ENCODE measurements at places on chromosomes 11 and 22.

DNA sequence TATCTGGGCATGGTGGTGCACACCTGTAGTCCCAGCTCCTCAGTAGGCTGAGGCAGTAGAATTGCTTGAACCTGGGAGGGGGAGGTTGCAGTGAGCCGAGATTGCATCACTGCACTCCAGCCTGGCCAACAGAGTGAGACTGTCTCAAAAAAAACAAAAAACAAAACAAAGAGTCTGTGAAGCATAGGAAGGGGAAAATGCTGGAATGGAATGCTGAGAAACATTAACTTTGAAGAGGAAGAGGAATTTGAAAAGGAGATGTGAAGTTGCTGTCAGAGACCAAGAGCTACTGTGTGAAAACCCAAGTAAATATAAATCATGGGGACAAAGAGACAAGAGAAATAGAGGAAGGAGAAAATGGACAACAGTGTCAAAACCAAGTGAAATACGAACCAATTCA is 455.1 kb upstream of the ARHGAP42 start:
- no peak for DNase-seq

GRCh38 chr22:46113910-46114517 is 36.3 kb upstream of the PPARA start:
- DNase-seq = no peak

DNA sequence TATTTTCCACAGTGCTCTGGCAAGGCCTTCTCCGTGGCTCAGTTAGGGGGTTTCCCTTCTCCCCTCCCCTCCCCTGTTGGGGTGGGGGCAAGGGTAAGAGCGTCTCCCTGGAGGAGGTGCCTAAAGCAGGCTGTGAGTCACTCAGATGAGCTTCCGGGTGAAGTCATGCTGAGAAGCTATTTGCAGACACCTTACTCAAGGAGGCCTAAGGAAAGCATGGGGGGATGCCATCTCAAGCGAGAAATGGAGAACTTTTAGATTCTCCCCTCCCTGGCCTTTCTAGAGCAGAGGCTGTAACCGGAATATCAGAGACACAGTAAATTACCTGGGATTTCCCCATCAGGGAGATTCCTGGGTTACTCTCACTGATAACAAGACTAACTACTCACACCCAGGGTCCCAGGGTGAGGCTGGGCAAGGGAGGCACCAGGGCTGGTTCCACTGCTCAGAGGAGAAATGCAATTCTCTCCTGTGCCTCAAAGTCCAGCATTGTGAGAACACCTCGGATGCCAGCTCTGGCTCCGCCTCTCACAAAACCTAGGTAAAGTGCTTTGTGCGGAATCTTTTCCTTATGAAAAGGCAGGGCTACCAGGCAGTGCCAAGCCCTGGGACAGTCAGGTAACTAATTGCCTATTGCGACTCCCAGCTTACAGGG is 123.6 kb downstream of the ABTB2 start:
- DNase-seq = peak; percentile 71

GRCh38 chr11:120267319-120267718 is 27.4 kb downstream of the POU2F3 start:
- DNase-seq = no peak

DNA sequence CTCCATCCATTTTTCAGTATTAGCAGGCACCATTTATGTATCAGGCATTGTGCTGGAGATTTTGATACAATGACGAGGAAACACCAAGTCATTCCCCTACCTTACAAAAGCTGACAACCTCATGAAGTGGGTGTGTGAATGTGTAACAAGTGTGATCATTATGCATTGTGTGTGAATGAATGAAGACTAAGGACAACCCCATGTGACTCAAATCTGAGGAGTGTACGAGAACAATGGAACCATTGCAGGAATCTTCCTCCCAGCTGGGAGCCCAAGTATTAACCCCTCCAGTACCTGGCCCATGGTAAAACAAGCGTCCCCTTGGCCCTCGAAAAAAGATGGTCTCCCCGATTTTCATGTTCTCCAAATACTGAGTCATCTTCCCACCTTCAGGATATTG is 4.4 kb downstream of the CYB5R2 start:
- no peak for DNase-seq

DNA sequence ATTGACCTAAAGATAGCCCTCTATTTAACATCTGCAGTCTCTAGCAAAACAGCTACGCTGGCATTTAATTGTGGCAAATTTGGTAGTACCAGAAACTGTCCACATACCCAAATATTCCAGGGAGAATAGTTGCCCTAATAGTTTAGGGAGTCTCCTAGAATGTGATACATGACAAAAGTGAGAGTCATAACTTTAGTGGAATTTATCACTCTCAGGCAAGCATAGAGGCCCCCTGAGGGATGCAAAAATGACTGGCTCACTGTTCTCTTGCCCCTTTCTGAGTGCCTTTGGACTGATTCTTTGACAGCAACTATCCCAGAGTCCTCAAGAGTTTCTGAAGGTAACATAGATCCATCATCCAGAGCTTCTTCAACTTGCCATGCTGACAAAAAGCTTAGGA is 2.3 kb upstream of the OR51B4 start:
- DNase-seq = no peak

GRCh38 chr22:22769434-22770279 is 118.0 kb upstream of the IGLL5 start:
- DNase-seq = no peak

DNA sequence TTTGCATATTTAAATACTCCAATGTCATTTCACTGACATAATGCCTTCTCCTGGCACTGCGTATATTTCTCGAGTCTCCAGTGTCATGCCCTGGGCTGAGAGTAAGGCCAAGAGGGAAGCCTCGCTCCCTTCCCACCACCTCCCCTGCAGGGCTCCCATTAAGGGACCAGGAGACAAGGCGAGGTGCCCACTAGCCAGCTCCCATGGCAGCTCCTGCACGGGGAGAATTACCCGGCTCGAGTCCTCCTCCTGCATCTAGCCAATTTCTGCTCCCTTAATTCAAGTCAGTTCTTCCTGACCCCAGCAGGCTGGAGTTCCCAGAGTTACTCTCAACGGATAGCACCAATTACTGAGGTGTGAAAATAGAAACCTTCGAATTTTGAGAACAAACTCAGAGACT is 31.9 kb downstream of the OPCML start:
- DNase-seq = no peak

DNA sequence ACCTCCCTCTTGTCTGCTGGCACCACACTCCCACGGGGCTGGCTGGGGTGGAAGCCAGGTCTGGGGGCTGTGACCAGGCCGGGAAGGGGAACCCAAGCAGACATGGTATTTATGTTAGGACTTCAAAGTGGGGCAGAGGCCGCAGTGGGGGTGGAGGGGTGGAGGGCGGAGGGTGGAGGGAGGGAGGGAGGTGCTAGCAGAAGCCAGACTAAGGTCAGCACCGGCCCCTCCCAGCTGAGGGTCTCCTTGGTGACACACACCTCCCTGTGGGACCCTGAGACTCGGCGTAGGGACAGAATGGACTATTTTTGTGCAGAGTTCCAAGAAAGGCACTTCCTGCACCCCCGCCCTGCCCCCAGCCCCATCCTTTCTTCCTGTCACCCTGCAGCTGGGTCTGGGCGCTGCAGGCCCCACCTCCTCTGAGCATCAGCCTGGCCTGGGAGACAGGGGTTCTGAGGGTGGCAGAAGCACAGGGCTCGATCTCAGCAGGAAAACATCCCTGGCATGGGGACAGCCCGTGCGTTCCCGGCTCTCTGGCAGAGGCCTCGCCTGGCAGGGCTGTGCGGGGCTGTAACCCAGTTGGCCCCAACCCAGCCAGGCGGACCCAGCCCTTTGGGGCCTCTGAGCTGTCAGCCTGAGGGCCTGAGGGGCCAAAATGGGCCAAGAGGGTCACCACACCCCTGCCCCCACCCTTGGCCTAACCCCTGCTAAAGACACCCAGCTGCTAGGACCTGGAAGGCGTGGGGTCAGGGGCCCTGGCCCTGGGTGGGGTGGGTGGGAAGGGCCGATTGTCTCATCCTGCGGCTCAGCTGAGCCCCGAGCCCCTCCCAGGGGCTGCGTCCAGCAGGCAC is 9.6 kb upstream of the CD248 start:
- no peak for DNase-seq

DNA sequence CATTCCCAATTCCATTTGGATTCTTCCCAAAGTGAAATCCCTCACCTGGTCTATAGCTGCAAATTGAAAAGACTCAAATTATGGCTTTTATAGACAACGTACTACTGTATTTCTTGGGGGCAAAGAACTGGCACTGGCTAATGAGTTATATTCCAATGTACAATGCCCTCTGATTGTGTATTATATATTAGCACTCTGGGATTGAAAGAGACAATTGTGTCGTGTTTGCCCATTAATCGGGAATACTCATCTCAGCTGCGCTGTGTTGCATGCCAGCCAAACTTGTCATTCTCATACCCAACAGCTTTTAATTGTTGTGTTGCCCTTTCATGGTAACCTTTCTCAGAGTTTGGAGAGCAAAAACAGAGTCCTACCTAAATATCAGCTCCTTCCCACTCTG is 55.0 kb upstream of the ZBTB44 start:
- DNase-seq = no peak

GRCh38 chr22:23762842-23763578 is at the start of gene C22orf15:
Gene C22orf15 (plus strand): TSS chr22:23762990. CDS start chr22:23763307, 317 bp downstream.
- peak; percentile 57 for DNase-seq

DNA sequence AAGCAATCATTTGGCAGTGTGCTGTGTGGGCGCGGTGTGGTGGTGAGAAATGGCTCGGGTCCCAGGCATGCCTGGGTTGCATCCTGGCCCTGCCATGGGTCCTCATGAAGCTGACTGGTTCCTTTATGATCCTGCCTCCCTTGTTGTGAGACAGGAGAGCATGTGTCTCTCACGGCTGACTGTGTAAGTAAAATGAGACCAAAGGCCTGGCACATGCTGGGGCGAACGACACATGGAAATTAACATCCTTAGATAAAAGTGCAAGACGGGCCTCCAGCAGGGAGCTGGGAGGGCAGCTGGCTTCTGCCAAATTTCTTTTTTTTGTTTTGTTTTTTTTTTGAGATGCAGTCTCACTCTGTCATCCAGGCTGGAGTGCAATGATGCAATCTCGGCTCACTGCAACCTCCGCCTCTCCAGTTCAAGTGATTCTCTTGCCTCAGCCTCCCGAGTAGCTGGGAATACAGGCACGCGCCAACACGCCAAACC is 9.4 kb upstream of the FBLN1 start:
- no peak for DNase-seq

DNA sequence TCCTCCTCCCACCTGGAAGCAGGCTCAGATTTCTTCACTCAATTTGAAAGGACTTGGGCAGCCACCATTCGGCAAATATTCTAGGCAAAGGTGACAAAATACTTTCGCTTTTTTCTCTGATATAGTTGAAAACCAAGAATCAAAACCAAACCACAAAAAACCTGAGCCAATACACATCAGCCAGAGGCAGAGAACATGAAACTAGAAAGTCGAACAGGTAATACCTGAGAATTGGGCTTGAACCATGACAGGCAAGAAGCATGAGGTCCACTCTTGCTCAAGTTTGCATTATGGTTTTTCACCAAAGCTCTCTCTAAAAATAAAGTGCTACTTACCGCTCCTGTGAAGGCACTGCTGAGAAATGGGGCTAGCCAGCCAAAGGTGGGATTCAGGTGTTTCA is 26.2 kb upstream of the LDLRAD3 start:
- no peak for DNase-seq

- no peak for DNase-seq
Measured at GRCh38 chr11:113014262-113015097, 53.3 kb downstream of the NCAM1 start.

DNA sequence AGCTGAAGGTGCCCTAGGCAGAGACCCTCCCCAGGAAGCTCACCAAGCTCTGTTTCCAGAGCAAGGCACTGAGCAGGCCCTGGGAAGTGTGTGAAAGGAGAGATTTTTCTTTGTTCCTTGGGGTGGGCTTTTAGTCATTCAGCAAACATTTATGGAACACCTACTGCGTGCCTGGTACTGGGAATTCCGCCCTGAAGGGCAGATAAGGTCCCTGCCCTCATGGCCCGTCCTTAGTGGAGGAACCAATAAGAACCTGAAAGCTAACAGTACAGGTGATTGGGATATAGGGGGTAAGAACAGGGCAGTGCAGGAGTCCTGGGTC is 3.9 kb downstream of the TMEM134 start:
- DNase-seq = no peak

DNA sequence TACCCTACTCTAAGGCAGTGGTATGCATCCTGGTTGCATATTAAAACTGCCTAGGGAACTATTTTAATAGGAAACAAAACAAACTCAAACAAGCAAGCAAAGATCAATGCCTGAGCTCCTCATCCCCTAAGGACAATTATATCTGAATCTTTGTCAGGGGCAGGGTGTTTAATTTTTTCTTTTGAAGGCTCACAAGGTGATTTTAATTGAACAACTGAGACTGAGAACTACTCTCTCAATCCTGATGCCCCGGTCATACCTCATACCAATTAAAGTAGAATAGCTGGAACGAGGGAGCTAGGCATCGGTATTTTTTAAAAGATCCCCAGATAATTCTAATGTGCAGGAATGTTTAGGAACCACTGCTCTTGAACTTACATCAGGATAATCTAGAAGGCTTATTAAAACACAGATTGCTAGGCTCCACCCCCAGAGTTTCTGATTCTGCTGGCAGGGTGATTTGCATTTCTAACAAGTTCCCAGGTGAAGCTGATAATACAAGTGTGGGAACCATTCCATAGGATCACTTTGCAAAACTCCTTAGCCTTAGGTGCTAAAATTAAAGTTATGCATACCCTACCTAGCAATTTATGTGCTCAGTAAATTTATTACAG is 416.5 kb downstream of the GUCY1A2 start:
- DNase-seq = no peak

DNA sequence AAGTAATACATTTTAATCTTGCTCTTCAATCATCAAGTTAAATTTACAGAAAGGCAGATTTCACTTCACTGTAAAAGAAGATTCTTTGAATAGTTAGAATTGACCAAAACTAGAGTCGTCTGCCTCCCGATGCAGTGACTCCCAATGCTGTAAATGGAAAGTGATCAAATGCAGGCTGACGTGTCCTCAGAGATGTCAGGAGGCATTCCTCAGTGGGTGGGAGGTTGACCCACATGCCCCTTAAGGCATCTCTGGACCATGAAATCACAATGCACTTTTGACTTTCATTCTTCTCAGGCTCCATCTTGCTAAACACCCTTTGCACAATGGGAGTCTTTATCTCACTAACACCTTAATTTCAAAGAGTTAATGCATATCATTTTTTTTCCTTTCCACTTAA is 19.0 kb upstream of the CECR2 start:
- DNase-seq = no peak

GRCh38 chr22:28044546-28045173 is 125.6 kb upstream of the PITPNB start:
- DNase-seq = no peak

DNA sequence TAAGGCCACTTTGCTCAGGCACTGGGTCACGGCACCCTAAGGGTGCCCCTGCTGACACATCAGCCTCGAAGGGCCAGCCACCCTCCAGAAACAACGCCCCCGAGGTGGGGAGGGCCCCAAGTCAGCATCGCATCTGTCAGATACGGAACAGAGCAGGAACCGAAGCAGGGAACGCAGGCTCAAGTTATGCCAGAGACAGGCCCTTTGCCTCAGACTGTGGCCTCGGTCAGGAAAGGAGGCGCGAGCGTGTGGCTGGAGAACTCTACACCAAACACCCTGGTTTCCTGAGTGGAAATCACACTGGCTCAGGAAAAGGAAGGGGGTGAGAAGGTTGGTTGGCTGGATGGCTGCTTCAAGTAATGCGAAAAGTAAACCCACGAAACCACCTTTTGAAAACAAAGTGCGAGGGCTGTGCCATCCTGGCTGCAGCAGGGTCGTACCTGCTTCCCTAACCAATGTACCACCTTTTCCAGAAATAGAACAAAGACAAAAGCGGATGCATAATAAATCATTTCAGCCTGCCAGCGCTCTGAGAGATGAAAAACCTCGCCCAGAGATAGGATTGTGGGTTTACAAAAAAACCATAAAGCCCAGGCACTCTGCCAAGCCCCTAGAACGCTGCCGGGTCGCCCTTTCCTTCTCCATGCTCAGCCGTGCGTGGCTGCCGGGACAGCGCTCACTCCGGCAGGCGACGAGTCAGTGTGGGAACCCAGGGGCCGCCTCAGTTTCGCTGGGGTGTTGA is 38.6 kb downstream of the TRMU start:
- DNase-seq = no peak

Measured in iPS-NIHi11 (cell line).